ENCODE measurements at places on chromosomes 5 and 9. TPM values are rescaled to one million over a fixed set of nuclear protein-coding genes. Genes with fewer than 3 reads are reported as not detected.

Gene GARIN3
- not detected for polyA plus RNA-seq

Gene TMEM232
- polyA plus RNA-seq: not detected

Gene PRUNE2
- polyA plus RNA-seq: 1.4 TPM

Gene ANKRD55
- 0.20 TPM for polyA plus RNA-seq

Gene CDKN2A
- polyA plus RNA-seq: 0.98 TPM

Data from adipose tissue (tissue), 3 donors.